Body of pancreas (tissue), 4 donors: ENCODE measurements at places on chromosomes 2 and 18. TPM values are rescaled to one million over a fixed set of nuclear protein-coding genes. Genes with fewer than 3 reads are reported as not detected.
A peak's percentile ranks its signal among the peaks of the same experiment; 100 is the strongest.

Gene GIGYF2
- total RNA-seq: 107 TPM

Gene ICOS
- not detected for total RNA-seq

Gene C2orf15
- 3.9 TPM for total RNA-seq

Gene VWA3B
- 0.78 TPM for total RNA-seq

DNA sequence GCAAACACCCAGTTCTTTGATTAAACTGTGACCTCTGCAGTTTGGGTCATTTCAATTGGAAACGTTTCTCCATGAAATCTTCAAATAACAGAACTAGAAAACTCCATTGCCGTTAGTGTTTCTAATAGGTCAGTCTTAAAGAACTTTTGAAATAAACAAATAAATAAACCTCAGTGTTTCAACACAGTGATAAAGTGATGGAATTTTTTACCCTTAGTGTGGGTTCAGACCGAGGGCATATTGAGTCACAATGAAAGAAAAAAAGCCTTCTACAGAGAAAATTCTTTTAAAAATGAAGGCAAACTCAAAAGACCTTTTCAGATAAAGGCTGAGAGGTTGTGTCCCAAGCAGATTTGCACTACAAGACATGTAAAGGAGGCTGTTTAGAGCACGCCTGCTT, 149.6 kb downstream of the NCKAP5 start:
- no peak overlapping the region for H3K4me3 ChIP-seq
- DNase-seq: no peak
- no peak overlapping the region for H3K27ac ChIP-seq

GRCh38 chr2:217978536-217979150, 24.2 kb downstream of the TNS1 start:
- H3K27me3 ChIP-seq: no peaks in the 10 kb centered on the region

DNA sequence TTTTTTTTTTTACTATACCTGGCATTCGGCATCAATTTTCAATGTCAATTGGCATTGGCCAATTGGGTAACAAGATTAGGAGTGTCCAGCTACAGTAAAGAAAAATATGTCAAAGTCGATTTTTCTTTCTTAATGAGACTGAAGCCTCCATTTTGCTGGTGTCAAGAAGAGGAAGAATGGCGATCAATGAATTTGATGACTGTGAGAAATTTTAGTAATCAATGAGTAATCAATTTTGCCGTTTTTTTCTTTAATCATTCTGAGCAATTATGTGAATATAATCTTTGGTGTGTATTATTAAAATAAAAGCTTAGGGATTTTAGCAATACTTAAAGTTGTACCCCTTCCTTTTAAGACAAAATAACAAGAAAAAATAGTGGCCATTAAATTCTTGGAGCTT, 69.7 kb downstream of the TMEM200C start:
- no peaks in the 10 kb centered on the region for H3K27me3 ChIP-seq
- H3K4me1 ChIP-seq: no peaks in the 10 kb centered on the region
- H3K4me3 ChIP-seq: no peak overlapping the region
- no peak overlapping the region for H3K27ac ChIP-seq
- H3K36me3 ChIP-seq: no peaks in the 10 kb centered on the region

DNA sequence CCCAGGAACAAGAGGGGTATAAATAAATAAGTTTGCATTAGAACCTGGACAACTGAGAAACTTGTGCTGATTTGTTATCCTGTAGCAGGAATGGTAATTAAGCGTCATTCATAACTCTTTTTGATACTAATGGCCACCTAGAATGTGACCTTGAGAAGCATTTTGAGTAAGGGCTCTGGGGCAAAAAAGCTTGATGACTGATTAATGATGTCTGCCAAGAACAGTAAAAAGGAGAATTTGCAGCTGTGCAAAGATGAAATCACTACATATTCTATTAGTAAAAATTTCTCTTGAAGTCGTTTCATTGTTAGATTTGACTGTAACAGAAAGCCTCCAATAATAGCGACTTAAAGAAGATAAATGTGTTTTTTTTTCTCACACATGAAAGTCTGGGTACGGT, 157.7 kb downstream of the PRKCE start:
- no peak overlapping the region for H3K27ac ChIP-seq
- H3K27me3 ChIP-seq: no peaks in the 10 kb centered on the region
- peaks cover 18% of the 10 kb centered on the region for H3K4me1 ChIP-seq
- no peak for DNase-seq
- H3K4me3 ChIP-seq: no peak overlapping the region
- H3K36me3 ChIP-seq: no peaks in the 10 kb centered on the region

- H3K4me3 ChIP-seq: no peak overlapping the region
- no peaks in the 10 kb centered on the region for H3K36me3 ChIP-seq
- H3K4me1 ChIP-seq: no peaks in the 10 kb centered on the region
- no peak for DNase-seq
- no peak overlapping the region for H3K27ac ChIP-seq
- no peaks in the 10 kb centered on the region for H3K27me3 ChIP-seq
Measured at GRCh38 chr2:145041706-145042105, 521.8 kb upstream of the ZEB2 start.

GRCh38 chr18:8121942-8122480, 487.2 kb upstream of the RAB12 start:
- no peaks in the 10 kb centered on the region for H3K27me3 ChIP-seq
- no peak overlapping the region for H3K27ac ChIP-seq
- no peak for DNase-seq

DNA sequence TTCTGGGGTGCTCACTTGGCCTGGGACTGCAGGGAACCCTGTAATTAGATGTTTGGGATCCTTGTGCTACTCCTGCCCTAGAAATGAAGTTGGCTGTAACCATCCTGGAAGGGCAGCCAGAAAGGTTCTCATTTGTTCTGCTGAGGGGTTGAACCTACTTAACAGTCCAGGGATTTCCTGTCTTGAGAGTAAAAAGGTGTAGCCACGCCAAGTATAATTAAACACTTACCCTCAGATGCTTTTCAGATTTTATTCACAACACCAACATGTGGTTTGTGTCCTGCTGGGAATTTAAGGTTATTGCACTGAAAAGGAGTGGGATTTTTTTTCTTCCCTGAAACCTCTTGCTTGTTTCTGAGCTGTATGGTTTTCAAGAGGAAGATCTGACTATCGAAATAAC, 222.4 kb upstream of the APCDD1 start:
- H3K36me3 ChIP-seq: no peaks in the 10 kb centered on the region
- no peak overlapping the region for H3K4me3 ChIP-seq
- no peak for DNase-seq
- H3K27ac ChIP-seq: no peak overlapping the region

- H3K36me3 ChIP-seq: peaks cover 6% of the 10 kb centered on the region
- peak overlapping the region; percentile 77 for H3K27ac ChIP-seq
- no peaks in the 10 kb centered on the region for H3K27me3 ChIP-seq
- H3K4me1 ChIP-seq: peaks cover 28% of the 10 kb centered on the region
- peak overlapping the region; percentile 78 for H3K4me3 ChIP-seq
- no peak for DNase-seq
Measured at GRCh38 chr2:37230581-37230980, 815 bp downstream of the CEBPZ start.

DNA sequence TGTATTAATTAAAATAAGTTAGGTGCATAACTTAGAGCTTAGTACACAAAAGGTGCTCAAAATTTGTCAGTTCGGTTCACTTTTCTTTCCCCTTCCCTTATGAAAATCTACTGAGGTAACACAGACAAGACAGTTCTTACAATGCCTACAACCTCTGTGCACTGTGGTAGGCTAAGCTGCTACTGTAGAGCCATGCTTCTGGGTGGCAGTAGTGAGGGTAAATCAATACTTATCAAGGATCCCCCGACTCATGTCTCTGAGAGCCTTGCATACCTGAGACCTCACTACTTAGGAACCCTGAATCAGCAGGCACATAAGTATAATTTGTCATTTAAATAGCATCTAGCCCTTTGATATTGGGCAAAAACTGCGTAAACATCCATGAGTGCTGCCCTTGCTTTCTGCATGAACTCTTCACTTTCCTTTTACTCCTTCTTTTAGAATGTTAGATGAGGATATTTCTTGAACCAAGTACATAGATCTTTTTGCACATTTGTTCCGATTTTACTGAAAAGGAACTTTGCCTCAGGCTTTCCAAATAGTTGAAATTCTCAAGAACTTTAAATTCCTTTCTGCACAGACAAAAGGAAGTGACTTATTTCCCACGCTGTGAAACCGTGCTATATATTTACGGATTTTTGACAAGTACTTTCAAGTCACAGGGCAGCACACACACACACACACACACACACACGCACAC, 234.4 kb downstream of the TRIB2 start:
- no peaks in the 10 kb centered on the region for H3K4me1 ChIP-seq
- no peaks in the 10 kb centered on the region for H3K27me3 ChIP-seq
- no peak overlapping the region for H3K27ac ChIP-seq
- H3K4me3 ChIP-seq: no peak overlapping the region

DNA sequence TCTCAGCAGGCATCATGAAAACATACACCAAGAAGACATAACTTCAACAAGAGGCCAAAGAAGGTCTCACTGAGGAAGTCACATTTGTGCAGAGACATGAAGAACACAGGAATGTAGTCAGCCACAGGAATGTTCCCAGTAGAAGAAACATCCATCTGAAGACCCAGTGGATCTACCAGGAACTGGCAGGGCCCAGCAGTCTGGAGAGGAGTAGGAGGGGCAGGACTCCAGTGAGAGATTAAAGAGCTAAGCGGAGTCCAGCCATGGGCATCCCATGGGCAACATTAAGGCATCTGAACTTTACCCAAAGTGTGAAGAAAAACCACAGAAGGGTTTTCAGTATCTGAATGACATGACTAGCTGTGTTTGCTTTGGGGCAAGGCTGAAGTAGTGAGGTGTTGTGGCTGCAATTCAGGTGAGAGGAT, 103.1 kb downstream of the UPP2 start:
- no peaks in the 10 kb centered on the region for H3K27me3 ChIP-seq
- H3K4me3 ChIP-seq: no peak overlapping the region
- no peaks in the 10 kb centered on the region for H3K36me3 ChIP-seq
- no peaks in the 10 kb centered on the region for H3K4me1 ChIP-seq
- no peak for DNase-seq
- no peak overlapping the region for H3K27ac ChIP-seq

DNA sequence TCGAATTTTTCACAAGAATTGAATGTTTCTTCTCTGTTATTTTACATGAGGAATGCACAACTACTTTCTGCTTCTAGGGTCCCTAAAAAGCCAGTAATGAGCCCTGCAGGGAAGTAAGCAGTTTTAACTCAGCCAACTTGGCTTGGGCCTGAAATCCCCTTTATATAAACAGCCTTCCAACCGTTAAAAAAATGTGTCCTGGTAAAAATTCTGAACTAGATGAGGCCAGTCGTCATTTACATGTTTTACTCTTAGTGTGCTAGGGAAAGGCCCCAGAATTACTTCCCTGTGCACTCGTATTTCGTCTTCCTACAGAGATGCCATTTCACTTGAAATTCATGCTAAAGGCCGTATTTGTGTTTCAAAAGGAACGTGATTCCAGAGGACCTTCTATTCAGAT, 42.4 kb upstream of the RPE start:
- H3K27me3 ChIP-seq: no peaks in the 10 kb centered on the region
- DNase-seq: no peak
- no peaks in the 10 kb centered on the region for H3K36me3 ChIP-seq
